Right hindlimb (tissue), 1 donor: ENCODE measurements at places on chromosomes 2 and 18.

- no peak for DNase-seq
Measured at GRCh38 chr2:85769236-85769982, 15.6 kb downstream of the ATOH8 start.

- no peak for DNase-seq
Measured at GRCh38 chr2:47271054-47272000, 116.2 kb upstream of the STPG4 start.

DNA sequence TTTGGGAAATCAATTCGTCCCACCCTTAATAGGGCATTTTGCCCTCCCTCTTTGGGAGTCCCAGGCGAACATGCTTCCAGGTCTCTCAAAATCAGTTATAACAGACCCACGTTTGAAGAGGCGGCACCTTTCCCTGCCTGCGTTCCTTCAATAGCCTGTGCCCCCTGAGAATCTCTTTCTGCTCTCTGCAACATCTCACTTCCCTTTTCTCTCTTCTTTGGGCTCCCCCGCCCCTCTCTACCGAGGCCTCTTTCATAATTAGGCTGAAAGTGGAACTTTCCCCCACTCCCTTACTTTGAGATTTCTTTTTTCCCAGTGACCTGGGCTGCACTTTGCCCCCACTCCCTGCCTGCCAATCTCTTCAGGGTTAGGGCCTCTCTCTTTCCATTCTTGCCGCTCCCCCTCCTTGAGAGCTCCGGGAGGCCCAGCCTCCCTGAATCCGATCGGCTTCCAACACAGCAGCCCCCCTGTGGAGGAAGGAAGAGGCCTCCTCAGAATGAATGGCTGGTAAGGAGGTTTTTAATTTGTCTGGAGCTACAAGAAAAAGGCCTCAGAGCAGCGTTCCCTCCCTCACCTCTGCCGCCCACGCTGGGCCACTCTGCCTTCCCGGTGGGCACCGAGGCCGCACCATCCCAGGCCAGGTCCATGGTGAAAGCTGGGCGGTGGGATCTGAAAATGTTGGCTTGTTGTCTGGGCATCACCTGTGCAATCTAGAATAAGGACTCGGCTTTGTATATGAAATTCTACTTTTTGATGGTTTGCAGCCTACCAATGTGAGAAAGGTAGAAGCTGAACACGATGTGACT is 162.6 kb upstream of the SIX3 start:
- no peak for DNase-seq

GRCh38 chr2:138013639-138014038 is 49.4 kb downstream of the HNMT start:
- no peak for DNase-seq

- DNase-seq, result no peak
Measured at GRCh38 chr2:28339516-28340175, 53.0 kb upstream of the FOSL2 start.
